Uterus (tissue), 4 donors: ENCODE measurements at places on chromosomes 7 and 10.

- DNase-seq: no peak
These were observed 280.1 kb downstream of the TNS3 start for GRCh38 chr7:47301657-47302295.

DNA sequence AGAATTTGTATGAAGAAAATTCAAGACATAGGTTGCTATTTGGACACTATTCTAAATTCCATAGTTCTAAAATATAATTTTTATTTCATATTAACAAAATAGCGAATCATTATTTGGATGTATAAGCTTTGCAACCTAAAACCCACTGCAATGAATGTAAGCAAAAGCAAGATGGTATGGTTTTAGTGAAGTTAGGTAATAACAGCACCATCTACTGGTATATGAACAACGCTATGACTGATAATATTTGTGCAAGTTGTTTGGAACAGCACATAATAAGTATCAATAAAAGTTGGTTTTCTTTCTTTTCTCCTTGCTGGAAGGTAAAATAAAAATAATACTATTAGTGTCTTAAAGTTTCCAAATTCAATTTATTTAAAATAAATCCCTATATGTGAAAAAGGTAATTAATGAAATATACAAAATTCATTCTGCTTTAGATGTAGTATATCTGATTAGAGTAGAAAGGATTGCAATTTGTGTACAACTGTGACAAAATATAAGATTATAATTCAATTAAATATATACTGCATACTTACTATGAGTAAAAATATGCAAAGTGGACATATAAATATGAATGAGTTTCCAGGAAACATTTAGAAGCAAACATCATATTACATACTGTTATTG lies 79.0 kb upstream of the LSM8 start:
- no peak for DNase-seq

DNA sequence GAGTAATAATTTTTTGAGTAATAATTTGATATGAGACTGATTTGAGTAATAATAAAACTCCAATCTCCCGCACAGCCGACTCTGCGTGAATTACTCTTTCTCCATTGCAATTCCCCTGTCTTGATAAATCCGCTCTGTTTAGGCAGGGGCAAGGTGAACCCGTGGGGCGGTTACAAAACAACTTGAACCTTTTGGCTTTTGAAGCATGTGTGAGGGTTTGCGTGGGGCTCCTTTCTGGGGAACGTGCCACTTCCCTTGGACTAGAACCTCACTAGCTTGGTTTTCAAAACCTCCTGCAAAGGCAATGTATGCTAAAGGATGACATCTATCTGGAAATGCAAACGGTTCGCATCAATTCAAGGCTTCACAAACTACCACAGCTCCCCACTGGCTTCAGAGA lies 1.5 kb downstream of the CRPPA start:
- DNase-seq: no peak

- DNase-seq: no peak
These were observed 12.5 kb upstream of the INTS1 start for GRCh38 chr7:1516586-1517251.

- DNase-seq: no peak
These were observed 1025.6 kb upstream of the C7orf33 start for GRCh38 chr7:147564786-147565476.

GRCh38 chr10:118569882-118570252 lies 25.6 kb downstream of the PRLHR start:
- no peak for DNase-seq

GRCh38 chr10:49749144-49749543 lies 13.0 kb downstream of the OGDHL start:
- no peak for DNase-seq

- DNase-seq: no peak
These were observed 864 bp downstream of the CDCA7L start for GRCh38 chr7:21944616-21945453.

DNA sequence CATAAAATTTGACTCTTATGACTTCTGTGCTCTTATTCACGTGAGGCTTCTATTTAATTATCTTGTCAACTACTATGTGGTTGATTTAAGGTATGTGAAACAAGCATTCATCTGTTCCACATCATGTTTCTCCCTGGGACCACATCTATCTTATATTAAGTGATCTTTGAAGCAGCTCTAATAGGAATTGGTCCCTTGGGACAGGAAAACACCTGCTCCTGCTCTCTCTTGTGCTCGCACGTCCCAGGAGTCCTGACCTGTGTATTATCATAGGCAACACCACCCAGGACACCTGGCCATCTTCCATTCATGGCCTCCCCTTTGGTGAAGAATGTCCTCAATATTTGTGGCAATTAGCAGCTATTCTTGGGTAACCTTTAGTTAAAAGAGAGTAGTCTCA lies 269.2 kb downstream of the NRG3 start:
- DNase-seq: no peak

- DNase-seq: no peak
These were observed 2.0 kb upstream of the TM9SF3 start for GRCh38 chr10:96588616-96589419.

DNA sequence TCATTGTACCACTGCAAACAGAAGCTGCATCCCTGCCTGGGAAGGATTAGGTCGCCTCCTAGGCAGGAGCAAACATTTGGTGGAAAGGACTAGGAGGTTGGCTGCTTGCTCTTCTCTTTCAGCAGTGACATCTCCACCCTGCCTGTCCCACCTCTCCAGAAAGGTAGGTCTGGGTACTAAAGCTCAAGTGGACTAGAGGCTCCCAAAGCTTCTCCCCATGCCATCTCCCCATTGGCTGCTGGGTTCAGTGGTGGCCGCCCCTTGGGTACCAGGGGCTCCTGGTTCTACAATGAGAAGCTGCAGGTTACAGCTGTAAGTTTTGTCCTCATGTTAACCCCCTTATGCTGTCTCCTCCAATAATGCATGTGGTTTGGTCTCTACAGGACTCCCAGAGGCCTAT lies 180.7 kb upstream of the MKI67 start:
- DNase-seq: no peak

- DNase-seq: no peak
These were observed 29.7 kb downstream of the STOX1 start for GRCh38 chr10:68857005-68857404.

GRCh38 chr10:107666214-107666613 lies 501.7 kb upstream of the SORCS1 start:
- DNase-seq: no peak

DNA sequence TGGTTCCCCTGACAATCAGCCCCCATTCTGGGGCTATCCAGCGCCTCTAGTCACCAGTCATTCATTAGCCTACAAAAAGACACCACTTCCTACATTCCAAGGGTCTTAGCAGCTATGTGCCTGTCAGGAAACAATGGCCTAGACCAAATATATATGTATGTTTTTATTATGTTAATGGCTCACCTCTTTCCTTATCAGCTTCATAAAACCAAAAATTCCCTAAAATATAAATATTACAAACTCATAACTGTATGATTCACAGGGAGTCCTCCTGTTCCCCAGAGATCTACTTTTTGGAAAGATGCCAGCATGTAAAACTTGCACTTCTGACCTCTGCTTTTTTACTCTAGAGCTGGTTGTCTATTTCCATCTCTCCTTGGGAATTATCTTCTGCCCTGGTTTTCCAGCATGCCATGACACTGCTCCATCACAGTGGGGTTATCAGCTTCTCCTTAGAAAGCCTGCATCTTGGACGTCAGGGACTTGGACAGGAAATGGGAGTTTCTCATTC lies 79.2 kb downstream of the ABCA13 start:
- DNase-seq: no peak

- DNase-seq: no peak
These were observed 85.4 kb upstream of the TRIL start for GRCh38 chr7:29043576-29043975.

DNA sequence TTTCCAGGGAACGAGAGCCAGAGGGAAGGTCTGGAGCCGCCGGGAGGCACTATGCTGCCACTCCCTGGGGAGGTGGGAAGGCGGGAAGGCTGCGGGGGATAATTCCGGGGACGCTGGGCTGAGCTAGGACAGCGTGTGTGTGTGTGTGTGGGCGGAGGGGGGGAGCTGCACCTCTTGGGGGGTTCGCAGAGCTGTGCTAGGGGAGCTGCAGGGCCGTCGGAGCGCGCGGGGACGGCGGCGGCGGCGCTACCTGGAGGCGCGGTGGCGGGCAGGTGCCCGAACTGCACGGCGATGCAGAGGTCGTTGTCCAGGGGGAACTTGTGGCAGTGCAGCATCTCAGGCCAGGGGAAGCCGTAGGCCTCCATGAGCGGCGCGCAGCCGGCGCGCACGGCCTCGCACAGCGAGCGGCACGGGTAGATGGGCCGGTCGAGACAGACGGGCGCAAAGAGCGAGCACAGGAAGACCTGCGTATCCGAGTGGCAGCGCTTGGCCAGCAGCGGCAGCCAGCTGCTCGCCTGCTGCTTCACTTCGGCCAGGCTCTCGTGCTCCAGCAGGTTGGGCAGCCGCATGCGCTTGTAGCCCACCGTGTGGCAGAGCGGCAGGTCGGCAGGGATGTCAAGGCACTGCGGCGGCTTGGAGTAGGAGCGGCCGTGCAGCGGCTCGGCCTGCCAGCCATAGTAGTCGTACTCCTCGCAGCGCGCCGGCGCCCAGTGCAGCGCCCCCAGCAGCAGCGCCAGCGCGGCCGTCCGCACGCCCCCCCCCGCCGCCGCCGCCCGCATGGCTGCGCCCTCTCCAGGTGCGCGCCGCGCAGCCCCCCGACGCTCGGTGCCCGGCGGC lies 526 bp downstream of the SFRP5 start:
- no peak for DNase-seq

GRCh38 chr10:10126218-10126617 lies 891.5 kb upstream of the CELF2 start:
- no peak for DNase-seq

- DNase-seq: no peak
These were observed 132.5 kb downstream of the NT5C2 start for GRCh38 chr10:103060575-103060974.

GRCh38 chr7:47452295-47452694 lies 129.6 kb downstream of the TNS3 start:
- DNase-seq: no peak

DNA sequence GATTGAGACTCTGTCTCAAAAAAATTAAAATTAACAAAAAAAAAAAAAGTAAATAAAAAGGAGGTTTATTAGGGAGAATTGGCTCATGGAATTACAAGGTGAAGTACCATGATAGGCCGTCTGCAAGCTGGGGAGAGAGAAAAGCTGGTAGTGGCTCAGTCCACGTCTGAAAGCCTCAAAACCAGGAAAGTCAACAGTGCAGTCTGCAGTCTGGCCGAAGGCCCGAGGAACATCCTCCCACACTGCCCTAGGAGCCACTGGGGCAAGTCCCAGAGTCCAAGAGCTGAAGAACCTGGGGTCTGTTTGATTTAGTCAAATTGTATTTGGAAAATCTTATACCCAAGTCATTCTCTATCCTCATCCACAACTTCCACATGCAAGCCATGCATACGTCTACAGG lies 59.0 kb upstream of the RAB18 start:
- DNase-seq: no peak

DNA sequence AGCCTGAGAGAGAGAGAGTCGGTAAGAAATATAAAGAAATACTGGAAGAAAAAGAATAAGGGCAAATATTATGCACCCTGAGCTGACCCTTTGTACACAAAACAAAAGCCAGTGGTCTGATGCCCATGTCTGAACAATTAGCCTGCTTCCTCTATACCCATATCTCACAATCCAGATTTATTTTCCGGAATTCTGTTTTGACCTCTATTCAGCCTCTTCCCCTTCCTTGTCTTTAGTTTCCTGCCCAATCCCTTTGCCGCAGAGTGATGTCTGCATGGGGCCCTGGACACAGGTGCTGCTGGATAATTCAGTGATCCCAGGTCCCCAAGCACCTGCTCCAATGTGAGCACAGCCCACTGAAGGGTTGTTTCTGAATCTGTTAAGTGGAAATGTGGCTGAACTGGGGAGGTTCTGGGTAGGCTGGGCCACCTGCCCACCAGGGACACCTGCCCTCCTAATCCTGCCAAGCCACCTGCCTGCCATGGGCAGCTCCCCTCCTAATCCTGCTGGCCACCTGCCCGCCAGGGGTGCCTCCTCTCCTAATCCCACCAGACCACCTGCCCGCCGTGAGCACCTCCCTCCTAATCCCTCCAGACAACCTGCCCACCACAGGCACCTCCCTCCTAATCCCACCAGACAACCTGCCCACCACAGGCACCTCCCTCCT lies 23.0 kb downstream of the ADGRA1 start:
- DNase-seq: no peak

DNA sequence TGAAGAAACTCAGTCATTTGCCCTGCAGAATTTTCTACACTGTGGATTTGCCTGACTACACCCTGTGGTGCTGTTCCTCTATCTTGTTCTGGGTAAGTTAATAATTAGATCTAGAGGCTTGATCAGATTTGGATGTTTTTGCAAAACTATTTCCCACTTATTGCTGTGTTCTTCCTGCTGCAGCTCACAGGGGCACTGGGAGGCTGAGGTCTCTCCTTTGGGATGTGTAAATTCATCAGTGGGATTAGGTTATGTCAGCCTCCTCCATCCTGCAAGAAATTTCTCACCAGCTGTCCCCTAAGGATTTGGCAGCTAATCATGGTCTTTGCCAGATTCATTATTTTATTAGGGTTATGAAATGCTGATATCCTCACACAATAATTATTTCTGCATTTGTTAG lies 148.1 kb upstream of the ZNF32 start:
- no peak for DNase-seq

DNA sequence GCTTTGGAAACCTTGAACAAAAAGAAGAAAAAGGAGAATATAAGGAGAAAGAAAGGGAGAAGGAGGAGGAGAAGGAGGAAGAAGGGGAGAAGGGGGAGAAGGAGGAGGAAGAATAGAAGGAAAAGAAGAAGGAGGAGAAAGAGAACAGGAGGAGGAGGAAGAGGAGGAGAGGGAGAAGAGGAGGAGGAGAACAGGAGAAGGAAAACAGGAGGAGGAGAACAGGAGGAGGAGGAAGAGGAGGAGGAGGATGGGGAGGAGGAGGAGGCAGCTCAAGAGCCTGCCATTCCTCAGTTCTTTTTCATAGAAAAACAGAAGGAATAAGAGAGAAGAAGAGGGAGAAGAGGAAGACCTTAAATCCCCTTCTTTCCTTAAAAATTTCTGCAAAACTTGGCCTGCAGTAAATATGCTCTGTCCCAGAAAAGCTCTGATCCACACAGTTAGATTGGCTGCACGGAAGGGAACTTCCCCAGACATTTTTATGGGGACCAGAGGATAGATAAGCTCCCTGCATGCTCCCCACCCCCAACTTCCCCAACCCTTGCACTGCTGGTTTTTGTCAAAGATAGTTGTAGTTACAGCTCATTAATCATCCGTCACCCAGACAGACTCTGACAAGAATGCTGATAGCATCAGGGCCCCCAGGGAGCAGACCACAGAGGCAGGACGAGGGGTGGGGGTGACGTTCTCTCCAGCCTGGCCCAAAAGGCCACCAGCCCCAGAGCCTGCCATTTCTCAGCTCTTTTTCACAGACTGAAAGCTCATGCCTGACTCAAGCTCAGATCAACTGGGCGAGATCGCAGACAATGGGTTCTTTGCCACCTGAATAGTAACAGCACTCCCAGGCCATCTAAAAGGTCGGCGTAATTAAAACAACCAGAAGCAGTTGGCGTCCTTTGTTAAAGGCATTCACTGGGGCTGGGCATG lies 34.5 kb upstream of the LYZL1 start:
- DNase-seq: peak; percentile 46

DNA sequence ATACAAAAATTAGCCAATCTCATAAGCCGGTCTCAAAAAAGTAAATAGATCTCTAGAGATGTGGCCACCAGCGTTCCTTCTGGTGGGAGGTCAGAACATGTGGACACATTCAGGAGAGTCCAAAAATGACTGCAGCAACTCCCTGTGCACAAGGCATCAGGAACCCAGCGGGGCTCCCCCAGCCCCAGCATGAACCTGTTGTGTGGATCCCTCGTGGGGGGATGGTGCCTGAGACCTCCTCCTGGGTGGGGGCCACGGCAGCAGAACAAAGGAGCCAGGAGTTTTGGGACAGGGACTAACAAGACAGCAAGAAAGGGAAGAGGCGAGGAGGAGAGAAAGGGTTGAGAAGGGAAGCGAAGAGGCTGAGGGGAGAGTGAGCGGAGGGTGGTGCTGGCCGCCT lies 121.8 kb downstream of the WDR37 start:
- DNase-seq: no peak
